Activated T-cell treated with anti-CD3 and anti-CD28 coated beads for 4 hours (primary cell): ENCODE measurements at places on chromosomes 11 and 22.

- no peak for DNase-seq
Measured at GRCh38 chr11:131483453-131483852, 113.0 kb downstream of the NTM start.

DNA sequence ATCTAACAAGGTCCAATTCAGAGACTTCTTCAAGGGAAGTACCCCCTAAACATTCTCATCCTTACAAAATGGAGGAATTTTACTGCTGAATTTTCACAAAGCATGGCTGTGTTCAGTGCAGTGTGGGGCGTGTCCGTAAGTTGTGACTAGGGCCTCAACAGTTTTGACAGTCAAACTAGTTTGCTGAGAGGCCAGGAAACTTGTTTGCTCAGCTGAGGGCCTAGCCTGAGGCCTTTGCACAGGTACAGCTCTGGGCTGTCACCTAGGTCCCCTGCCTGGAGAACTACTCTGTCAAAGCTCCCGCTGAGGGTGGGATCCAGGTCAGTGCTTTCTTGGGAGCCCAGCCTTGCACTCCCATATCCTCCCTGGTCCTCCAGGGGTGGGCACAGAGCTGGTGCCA, 27.9 kb downstream of the TCP11L1 start:
- no peak for DNase-seq

DNA sequence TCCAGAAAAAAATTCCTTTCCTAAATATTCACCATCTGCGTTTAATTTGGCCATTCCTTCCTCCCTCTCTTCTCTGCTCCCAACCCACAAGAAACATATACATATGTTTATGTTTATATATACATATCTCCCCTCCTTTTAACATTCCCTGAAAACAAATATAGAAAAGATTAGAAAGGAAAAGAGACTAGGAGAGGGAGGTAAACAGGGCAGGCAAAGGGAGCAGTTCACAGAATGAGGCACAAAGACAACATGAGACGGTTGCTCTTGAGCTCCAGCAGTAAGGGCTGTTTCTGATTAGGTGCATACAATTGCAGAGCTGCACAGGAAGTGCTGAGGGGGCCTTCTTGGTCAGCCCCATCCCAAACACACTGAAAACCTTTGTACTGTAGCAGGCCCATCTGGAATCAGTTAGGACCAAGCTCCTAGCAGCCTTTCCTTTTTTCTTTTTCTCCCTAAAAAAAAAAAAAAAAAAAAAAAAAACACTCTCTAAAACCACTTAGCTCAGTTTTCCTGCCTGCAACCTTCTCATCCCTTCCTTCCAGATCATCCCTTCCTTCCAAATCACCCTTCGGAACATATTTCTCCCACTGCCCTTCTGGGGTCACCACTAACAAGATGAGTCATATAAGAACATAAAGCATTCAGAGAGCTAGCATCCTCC, 57.0 kb downstream of the RBFOX2 start:
- DNase-seq: no peak

DNA sequence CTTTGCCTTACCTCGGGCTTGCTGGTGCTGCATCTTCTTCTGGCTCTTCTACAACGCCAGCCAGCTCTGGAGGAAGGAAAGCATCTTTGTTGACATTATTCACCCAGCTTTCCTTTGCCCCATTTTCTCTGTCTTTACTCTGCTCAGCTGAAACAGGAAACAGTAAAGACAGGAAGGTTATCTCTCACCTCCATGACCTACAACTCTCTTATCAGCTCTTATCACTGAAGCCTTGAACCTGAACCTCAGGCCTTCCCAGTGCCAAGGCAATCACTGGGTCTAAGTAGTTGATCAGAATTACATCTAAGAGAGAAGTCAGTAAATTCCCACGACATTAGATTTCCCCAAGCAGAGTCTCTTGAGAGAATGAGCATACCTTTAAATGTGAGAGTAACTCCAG, 59.6 kb upstream of the CCDC89 start:
- no peak for DNase-seq

- DNase-seq: no peak
Measured at GRCh38 chr22:47251911-47252310, 489.5 kb downstream of the TBC1D22A start.

- no peak for DNase-seq
Measured at GRCh38 chr22:40238425-40239344, 61.0 kb downstream of the TNRC6B start.

DNA sequence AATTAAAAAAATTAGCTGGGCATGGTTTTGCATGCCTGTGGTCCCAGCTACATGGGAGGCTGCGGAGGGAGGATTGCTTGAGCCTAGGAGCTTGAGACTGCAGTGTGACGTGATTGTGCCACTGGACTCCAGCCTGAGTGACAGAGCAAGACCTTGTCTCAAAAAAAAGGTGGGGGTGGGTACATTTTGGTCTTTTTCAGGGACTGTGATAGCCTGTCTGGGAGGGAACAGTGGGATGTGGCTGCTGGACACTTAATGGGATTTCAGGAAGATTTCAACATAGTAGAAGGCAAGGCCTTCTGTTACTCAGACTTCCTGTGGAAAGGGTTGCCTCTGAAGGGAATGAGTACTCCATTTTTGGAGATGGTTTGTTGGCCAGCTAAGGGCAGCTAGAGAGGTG, 40.6 kb downstream of the RELT start:
- DNase-seq: no peak

GRCh38 chr11:67308031-67308866, 4.9 kb downstream of the SSH3 start:
- DNase-seq: no peak

GRCh38 chr11:1598816-1599215, 722 bp upstream of the KRTAP5-2 start:
- DNase-seq: no peak

GRCh38 chr11:10920205-10920604, 62.4 kb upstream of the ZBED5 start:
- DNase-seq: no peak

DNA sequence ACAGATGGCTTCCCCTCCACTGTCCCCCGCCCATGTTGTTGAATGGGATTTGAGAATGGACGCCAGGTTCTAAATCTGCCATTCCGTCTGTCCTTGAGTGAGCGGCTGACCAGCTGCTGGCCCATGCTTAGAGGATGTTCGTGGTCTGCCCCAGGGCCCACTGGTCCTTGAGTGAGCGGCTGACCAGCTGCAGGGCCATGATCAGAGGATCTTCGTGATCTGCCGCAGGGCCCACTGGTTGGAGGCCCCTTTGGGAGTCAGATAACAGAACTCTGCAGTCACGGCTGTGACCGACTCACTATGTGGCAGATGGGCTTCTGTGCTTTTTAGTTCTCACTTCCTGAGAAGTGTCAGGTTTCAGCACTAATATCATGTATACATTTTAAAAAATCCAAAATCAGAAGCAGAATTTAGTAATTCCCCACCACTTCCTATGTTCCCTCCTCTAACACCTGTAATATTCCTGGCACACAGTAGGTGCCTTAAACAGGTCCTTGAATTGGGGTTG, 54.1 kb downstream of the MICAL3 start:
- DNase-seq: no peak

DNA sequence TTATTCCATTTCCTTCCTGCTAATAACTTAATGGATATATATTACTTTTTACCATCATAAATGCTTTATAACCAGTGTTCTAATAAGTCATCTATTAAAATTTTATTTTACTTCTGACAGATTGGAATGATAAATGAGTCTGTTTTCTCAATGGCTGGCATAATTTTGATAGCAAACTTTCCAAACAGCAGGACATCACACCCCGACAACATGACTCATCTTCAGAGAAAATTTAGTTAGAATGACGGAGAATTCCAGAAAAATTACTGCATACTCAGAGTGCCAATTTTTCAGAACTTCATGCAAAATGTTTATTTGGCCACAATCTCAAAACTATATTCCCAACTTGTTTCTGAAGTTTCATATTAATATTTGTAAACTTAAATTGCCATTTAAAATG, 174.4 kb downstream of the SWAP70 start:
- no peak for DNase-seq

DNA sequence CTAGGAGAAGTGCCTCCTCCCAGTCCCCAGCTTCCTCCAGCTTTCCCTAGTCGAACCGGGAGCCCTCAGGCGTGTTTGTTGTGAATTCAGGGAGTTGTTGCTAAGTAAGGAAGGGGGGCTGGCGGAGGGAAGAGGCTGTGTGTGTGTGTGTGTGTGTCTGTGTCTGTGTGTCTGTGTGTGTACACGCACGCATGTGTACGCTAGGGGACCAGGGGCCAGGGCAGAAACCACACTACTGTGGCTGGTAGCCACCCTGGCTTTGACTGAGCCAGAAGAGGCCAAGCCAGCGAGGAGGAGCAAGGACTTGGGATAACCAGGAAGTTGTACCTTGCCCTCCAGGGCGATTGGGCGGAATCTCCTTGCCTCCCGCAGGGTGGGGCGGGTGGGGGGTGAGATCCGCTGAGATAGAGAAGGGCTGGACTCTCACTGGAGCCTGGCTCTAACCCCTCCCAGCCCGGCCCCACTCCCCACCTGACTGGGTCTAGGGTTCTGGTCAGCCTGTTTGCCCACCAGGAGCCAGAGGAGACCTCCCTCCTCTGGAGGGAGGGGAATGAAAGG, 7.5 kb downstream of the BCL9L start:
- DNase-seq: no peak

DNA sequence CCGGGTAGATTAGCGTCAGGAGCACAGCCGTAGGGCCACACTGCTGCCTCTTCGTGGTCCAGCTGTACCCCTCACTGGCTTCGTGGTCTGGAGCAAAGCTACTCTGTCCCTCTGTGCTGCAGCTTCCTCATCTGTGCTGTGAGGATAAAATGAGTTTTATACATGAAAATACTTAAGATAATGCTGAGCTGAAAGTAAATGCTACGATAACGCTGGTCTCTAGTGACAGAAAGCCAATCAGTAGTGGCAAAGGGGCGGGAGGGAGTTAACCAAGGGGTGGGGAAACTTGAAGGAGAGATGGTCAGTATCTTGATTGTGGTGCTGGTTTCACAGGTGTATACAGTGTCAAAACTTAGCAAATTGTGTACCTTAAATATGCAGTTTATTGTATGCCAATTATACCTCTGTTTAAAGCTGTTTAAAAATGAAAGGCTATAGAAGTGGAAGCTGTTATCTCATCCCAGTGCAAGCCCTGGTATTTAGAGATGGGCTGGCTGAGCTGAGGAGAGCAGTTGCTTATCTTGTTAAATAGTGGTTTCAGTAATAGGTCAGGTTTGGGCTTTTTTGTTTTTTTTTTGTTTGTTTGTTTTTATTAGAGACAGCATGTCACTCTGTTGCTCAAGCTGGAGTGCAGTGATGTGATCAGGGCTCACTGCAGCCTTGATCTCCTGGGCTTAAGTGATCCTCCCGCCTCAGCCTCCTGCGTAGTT, 36.7 kb downstream of the ACO2 start:
- DNase-seq: no peak

DNA sequence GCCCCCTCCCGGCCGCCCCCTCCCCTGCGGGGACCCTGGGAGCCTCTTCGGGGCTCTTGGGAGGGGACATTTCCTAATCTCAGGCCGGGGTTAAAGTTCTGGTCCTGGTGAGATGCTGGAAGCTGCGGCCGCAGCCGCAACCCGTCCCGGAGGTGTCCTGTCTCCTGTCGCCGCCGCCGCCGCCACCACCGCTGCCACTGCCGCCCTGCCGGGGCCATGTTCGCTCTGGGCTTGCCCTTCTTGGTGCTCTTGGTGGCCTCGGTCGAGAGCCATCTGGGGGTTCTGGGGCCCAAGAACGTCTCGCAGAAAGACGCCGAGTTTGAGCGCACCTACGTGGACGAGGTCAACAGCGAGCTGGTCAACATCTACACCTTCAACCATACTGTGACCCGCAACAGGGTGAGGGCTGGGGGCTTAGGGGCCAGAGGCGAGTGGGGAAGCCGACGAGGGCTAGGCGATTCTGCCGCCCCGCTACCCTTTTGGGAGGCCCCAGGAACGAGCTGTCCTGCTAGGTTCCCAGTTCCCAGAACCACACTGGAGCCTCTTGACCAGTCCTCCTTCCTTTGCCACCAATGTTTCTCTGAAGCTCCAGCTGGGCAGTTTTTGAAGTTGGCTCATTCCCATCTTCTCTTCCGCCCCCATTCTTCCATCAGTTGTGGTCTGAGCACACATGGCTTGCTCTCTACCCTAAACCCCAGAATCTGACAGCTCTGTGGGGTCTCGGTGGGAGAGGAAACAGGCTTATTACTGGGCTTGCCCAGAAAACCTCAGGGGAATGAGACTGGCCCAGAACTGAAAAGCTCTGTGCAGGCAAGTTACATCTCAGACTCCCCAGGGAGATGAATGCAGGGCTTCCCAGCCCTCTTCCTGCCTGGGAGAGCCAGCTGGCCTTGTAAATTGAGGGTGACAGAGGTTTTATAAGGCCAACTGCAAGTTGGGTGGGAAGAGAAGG, 781 bp downstream of the SIDT2 start:
- DNase-seq: no peak

DNA sequence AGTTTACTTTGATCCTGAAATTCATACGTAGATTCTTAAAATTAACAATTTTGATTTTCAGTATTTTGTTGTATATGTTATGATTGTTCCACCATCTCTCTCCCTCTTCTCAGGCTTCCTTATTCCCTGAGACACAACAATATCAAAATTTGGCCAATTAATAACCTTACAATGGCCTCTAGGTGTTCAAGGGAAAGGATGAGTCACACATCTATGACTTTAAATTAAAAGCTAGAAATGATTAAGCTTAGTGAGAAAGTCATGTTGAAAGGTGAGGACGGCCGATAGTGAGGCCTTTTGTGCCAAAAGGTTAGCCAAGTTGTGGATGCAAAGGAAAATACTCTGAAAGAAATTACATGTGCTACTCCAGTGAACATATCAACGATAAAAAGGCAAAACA, 5.5 kb upstream of the OR52J3 start:
- DNase-seq: no peak

DNA sequence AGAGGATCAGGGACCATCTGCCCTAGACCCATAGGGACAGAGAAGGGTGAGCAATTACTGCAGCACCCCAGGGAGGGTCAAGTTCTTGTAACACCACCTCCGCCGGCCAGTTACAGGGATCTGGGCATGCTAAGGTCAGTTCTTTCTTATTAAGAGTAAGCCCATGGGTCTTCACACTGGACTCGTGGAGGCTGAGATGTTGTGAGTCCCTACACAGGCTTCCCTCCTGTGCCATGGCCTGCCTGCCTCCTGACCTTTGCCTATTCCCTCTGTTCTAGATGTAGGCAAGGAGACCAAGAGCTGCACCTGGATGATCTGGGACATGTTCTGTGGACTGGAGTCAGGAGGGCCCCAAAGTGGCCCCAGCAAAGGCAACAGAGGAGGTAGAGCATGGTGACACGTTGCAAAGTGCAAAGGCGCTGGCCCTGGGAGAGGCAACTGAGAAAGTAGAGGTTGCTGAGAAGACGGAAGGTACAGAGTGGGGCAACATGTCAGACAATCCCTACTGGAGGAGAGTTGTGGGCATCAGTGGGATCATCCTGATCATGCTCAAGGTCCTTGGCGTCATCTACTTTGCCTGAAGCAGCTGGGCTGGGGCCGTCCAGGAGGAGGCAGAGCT, 16.3 kb upstream of the GNAZ start:
- no peak for DNase-seq

GRCh38 chr11:73288873-73289707, 17.0 kb downstream of the P2RY6 start:
- peak; percentile 9 for DNase-seq
